CD4-positive, alpha-beta T cell treated with Interleukin-6 at 100 ng/mL for 8 hours (primary cell): ENCODE measurements at places on chromosomes 5 and 9.

GRCh38 chr9:126942399-126942798 lies 27.8 kb downstream of the RALGPS1 start:
- DNase-seq = no peak

- DNase-seq = no peak
Observed at GRCh38 chr9:86200599-86201162, 58.8 kb downstream of the C9orf153 start.

DNA sequence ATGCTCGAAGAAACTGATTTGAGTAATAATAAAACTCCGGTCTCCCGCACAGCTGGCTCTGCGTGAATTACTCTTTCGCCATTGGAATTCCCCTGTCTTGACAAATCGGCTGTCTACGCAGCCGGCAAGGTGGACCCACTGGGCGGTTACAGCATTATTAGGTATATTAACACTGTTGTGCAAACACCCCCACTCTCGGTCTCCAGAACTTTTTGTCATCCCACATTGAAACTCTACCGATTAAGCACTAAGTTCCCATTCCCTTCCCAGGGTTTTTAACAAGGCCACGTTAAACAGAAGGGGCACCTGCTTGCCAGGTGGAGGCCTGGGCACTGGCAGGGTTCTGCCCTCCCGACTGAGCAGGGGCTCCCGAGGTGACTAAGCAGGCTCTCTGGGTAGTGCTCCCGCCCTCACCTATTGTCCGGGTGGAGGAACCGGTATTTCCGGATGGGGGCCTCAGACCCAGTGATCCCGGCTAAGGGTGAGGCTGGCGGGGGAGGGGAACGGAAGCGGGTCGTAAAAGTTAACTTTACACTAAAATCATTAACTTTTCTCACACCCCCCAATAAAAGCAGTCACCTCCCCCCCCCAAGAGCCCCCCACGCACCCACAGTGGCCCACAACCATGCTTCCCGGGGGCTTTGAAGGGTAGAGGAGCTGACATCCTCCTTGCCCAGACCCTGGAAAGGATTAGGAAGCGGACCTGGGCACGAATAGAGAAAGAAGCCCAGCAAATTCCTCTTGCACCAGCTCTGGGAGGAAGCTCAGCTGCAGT lies 53.5 kb upstream of the TJP2 start:
- DNase-seq = no peak

- peak; percentile 14 for DNase-seq
Observed at GRCh38 chr5:91219803-91220371, 163.2 kb downstream of the ARRDC3 start.

DNA sequence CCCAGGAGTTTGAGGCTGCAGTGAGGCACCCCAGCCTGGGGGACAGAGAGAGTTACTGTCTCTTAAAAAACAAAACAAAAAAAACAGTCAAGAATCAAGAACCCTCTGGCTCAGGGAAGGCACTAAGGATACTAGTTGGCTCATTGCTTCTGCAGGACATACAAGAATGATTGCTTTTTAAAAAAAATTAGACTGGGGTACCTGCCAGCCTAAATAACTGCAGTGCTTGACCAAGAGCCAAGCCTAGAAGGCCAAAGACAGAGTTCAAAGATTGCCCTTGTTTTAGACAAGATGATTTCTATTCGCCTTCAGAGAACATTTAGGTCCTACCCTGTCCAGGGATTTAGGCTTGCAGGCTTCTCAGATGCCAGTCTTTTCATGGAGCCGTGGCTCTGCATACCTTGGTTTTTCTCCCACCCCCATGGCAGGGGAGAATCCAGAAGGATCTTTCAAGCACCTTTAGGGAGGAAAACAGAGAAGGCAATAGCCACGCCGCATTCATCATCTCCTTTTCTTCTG lies 93.7 kb upstream of the IL6ST start:
- DNase-seq = no peak

DNA sequence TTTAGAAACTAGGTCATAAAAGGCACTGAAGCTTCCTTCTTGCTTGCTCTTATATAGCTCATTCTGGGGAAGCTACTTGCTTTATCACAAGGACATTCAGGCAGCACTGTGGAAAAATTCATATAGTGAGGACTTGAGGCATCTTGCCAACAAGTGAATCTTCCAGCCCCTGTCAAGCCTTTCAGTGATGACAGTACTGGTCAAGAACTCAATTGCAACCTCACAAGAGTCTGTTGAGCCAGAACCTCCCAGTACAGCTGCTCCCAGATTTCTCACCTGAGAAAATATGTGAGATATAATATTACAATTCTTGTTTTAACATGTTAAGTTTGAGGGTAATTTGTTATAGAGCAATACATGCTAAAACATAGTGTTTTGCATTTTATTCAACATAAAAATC lies 2011.0 kb upstream of the NUDT12 start:
- no peak for DNase-seq

GRCh38 chr5:175805256-175806011 lies 65.9 kb upstream of the CPLX2 start:
- no peak for DNase-seq

- peak; percentile 60 for DNase-seq
Observed at GRCh38 chr9:21326526-21327139, 8.6 kb downstream of the KLHL9 start.

DNA sequence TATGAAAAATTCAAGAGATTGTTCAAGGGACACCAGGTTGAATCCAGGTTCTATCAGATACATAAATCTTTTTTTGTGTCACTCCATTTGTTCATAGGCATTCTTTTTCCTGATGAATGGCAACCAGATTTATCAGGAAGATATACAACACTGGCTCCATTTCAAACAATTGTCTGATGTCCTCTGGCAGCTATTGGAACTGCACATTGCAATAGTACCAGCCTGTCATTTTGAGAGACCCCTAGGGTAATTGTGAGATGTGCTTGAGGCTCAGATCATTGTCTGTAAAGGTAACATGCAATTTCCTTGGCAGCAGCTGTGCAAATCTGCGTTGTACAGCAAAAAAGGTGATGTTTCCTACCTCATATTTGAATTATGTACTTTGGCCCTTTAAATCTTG lies 25.9 kb downstream of the KCTD16 start:
- DNase-seq = no peak

- DNase-seq = no peak
Observed at GRCh38 chr5:18102733-18103132, 468.5 kb downstream of the TAF11L14 start.

DNA sequence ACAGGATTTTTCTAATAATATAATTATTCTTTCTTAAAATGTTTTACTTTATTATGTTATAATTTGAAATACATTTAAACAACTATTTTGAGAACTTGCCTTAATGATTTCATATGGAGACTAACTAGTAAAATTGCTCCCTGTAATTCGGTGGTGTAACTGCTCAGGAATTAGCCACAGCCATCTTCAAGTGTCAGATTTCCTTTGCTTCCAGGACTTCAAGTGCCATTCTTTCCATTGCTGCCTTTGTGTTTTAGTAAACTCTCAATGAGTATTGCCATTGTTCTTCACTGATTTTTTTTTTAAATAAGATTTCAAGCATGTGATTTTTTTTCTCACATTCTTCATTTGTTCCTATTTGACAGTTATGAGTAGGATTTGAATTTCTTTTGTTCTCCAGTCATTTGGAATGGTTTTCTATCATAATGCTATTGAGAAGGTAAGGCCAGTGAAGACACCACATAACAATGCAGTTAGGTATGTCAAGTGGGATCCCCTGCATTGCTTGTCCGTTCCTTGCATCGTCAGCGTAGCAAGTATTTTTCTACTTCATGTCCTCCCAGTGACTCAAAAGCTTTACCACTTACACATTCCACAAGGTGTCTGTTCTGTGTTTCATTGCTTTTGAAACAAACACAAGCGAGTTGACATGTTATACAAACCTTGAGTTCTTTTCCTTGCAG lies 83.7 kb downstream of the LNPEP start:
- no peak for DNase-seq

GRCh38 chr9:99978221-99978620 lies 71.8 kb downstream of the STX17 start:
- no peak for DNase-seq

DNA sequence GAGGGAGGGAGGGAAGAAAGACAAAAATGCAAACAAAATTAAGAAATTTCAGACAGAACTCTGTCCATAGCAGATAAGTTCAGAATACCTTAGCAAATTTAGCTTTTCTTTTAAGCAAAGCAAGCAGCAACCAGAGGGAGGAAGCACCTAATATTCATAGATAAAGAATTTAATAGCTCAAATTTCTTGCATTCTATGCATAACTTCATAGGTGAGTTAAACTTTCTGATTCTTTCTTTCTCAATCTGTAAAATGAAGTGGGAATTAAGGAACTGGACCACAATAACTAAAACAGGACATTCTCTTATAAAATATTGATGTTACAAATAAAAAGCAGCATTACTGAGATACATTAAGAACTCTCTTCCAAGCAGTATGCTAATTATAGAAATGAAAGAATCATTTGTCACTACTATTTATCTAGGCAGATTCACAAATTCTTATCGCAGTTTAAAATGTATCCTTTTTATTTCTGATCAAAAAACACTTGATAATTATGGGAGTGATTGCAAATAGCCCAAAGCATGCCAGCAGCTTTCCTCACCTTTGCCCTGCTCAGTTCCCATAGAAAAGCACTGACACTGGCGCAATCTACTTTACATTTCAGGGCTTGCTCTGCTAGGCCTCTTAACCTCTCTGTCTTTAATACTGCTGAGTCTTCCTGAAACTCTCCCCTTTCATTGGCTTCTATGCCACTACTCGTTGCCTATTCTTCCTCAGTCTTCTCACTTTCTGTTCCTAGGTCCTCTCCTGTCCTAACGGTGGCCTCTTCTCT lies 341.8 kb downstream of the PIK3R1 start:
- DNase-seq = no peak

- DNase-seq = no peak
Observed at GRCh38 chr9:126519660-126520420, 93.9 kb upstream of the LMX1B start.

DNA sequence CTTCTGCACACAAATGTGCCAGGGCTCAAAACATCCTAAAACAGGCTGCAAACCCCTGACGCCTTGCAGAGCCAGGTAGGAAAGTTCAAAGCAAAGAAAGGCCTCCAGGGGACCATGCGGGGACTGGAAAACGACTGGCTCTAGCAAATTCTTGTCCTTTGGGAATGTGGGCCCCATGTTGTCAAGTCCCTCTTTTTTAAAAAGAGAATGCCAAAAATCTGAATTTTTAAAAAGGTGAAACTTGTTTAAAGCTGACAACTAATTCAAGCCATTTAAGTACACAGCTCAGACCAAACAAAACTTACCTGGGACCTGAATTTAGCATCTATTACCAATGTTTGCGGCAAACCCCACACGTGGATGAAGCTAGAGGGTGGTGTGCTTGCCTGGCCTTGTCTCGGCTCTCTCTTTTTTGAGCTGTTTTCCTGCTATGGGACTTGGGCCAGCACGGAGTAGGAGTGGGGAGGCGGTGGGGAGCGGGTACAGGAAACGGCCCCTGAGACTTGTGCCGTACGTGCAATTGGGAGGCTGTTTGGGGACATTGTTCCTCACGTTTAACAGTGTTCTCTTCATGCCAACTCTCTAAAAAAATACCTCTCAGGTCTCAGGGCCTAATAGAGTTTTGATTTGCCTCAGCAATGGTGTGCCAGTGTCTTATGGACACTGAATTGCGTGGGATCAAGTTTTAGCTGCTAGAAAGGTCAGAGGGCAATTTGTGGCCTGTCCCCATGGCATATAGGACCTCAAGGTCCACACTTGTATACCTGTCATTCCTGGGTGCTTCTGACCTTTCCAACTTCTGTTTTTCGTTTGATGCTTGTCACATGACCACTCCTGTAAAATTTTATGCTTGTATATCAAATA lies 15.1 kb upstream of the PHF19 start:
- DNase-seq = peak; percentile 30

GRCh38 chr9:34547960-34548611 lies 25.3 kb upstream of the ENHO start:
- no peak for DNase-seq

GRCh38 chr5:137760719-137761516 lies 6.8 kb upstream of the HNRNPA0 start:
- DNase-seq = no peak

GRCh38 chr9:135213566-135213965 lies 126.1 kb downstream of the OLFM1 start:
- DNase-seq = no peak

DNA sequence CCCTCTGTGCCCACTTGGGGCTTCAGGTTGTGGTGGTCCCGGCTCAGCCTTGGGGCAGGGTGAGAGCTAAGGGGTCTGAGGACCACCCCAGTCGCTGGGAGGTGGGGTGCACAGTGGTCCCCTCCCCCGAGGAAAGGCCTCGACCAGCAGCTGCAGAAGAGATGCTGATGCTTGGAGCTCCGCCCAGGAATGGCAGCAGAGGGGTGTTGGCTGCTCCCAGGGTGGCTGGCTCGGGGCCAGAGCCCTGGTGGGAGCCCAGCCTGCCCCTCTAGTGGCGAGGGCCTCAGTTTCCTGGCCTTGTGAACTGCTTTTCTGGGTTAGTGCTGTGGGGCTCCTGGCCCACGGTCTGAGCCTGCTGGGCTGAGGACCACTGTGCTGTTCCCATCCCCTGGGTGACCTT lies 1.2 kb downstream of the DIPK1B start:
- DNase-seq = no peak

- DNase-seq = no peak
Observed at GRCh38 chr5:115274584-115274983, 11.9 kb upstream of the PGGT1B start.

- DNase-seq = no peak
Observed at GRCh38 chr5:145587710-145588109, 247.4 kb downstream of the PRELID2 start.

DNA sequence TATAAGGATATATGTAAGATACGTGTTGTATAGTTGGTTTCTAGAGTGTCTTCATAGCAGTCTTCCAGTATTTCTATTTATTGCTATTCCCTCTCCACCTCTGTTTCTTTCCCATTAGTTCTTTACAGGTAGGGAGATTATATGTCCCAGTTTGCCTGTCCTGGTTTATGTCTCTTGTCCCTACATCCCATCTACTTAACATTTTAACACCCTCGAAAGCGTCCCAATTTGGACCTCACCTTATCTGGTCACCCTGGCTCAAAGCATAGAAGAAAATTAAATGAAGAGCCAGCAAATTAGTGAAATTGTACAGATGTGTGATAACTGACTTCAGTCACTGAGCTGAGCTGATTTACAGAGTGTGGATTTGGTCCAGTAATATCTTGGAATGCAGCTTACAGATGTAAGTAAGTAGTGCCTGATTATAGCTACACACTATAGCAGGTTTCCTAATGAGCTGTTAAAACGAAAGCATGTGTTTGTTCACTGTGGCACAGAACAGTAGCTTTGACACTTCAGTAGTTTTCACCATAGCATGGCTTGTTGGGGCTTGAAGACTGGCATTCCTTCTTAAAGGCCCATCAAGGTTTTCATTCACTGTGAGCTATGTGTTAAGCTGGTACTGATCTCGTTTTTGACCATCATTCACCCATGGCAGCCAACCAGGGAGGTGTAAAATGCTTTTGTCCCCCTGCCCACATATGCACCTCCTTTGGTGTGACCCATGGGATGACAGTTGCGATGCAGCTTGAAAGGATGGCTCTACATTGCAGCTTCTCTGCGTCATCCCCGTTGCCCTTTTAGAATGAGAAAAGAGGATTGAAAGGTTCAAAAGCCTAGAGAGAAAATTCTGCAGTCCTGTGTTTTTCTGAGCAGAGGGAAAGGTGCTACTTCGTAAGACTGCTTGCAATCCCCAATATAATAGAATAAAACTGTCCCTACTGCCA lies 192.1 kb upstream of the DMRT1 start:
- DNase-seq = no peak
